ENCODE measurements at places on chromosomes 1 and 21. TPM values are rescaled to one million over a fixed set of nuclear protein-coding genes. Genes with fewer than 3 reads are reported as not detected.

DNA sequence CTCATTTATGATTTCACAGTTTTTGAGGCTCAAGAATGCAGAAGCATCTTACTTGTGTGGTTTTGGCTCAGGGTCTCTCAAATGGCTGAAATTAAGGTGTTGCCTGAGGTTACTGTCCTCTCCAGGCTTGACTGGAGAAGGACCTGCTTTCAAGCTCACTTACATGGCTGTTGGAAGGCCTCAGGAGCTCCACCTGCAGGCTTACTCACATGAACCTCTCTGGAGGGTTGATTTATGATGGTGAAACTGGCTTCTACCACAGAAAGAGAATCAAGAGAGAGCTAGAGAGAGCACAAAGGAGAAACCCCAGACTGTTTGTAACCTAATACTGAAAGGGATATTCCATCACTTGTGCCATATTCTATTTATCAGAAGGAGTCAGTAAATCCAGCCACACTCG is 6.2 kb upstream of the KCNK2 start:
- H3K4me1 ChIP-seq = no peaks in the 10 kb centered on the region
- no peak overlapping the region for H3K4me3 ChIP-seq
- DNase-seq = no peak
- H3K27ac ChIP-seq = no peak overlapping the region
- H3K36me3 ChIP-seq = no peaks in the 10 kb centered on the region
- H3K27me3 ChIP-seq = peaks cover 12% of the 10 kb centered on the region

GRCh38 chr1:24202987-24203386 is 15.9 kb upstream of the IFNLR1 start:
- no peak overlapping the region for H3K27ac ChIP-seq
- DNase-seq = no peak
- no peaks in the 10 kb centered on the region for H3K36me3 ChIP-seq
- H3K4me1 ChIP-seq = peaks cover 20% of the 10 kb centered on the region
- H3K27me3 ChIP-seq = peaks cover 3% of the 10 kb centered on the region

DNA sequence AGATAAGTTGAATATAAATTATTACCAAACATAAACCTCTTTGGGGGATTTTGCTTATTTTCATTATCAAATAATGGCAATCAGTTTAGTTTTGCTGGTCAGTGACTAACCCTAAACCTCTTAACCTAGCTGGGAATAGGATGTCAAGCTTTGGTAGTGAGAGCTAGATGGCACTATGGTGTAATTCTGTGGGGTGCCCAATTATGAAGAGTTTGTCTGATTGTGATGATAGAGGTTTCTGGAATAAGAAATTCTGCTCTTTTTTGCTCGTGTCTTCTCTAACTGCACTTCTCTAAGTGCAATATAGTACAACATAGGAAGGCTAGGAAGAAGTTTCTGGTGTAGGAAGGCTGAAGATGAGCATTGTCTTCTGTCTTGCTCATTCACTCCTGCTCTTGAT is 59.8 kb downstream of the XCL1 start:
- no peaks in the 10 kb centered on the region for H3K4me1 ChIP-seq
- no peak overlapping the region for H3K4me3 ChIP-seq
- no peak for DNase-seq
- H3K36me3 ChIP-seq = no peaks in the 10 kb centered on the region

DNA sequence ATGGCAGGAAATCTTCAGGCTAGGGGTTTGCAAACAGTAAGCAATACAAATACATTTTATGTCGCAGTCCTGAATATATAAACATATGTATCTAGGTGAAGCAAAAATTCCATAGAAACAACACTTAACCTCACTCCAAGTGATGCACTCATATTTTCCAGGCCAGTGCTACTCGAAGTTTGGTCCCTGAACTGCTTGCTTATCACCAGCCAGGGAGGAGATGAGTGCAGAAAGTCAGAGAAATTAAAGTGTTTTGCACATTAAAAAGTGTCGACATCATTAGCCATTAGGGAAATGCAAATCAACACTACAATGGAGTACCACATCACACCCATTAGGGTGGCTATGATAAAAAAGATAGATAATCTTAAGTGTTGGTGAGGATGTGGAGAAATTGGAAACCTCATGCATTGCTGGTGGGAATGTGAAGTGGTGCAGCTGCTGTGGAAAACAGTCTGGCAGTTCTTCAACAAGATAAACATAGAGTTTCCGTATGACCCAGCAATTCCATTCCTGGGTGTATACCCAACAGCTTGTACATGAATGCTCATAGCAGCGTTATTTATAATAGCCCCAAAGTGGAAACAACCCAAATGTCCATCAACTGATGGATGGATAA is 70.5 kb upstream of the CSF1 start:
- peaks cover 5% of the 10 kb centered on the region for H3K27me3 ChIP-seq
- DNase-seq = no peak
- no peak overlapping the region for H3K4me3 ChIP-seq
- no peak overlapping the region for H3K27ac ChIP-seq
- H3K4me1 ChIP-seq = peaks cover 6% of the 10 kb centered on the region

- DNase-seq = no peak
- H3K27me3 ChIP-seq = peaks cover 8% of the 10 kb centered on the region
- H3K4me3 ChIP-seq = no peak overlapping the region
- H3K4me1 ChIP-seq = peaks cover 7% of the 10 kb centered on the region
Observed at GRCh38 chr1:25522031-25522655, 21.3 kb upstream of the LDLRAP1 start.

DNA sequence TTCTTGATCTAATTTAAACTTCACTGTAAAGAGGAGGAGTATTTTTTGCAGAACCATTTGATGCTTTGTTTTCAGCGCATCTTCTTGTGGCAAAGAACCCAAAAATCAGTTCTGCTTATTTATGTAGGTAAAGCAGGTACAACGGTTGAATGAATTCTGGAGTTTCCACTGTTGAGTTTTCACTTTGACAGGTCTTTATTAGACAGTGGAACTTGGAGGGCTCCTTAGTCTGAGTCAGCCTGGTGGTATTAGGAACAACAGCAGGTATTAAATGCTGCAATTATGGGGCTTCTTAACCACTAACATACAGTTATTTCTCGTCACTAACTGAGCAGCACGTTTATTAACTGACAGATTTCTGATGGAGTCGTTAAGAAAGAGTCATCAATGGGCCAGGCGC is 1.2 kb downstream of the LRIG2 start:
- no peaks in the 10 kb centered on the region for H3K27me3 ChIP-seq
- peak overlapping the region; percentile 96 for H3K4me3 ChIP-seq
- peaks cover 14% of the 10 kb centered on the region for H3K36me3 ChIP-seq
- H3K4me1 ChIP-seq = peaks cover 30% of the 10 kb centered on the region

DNA sequence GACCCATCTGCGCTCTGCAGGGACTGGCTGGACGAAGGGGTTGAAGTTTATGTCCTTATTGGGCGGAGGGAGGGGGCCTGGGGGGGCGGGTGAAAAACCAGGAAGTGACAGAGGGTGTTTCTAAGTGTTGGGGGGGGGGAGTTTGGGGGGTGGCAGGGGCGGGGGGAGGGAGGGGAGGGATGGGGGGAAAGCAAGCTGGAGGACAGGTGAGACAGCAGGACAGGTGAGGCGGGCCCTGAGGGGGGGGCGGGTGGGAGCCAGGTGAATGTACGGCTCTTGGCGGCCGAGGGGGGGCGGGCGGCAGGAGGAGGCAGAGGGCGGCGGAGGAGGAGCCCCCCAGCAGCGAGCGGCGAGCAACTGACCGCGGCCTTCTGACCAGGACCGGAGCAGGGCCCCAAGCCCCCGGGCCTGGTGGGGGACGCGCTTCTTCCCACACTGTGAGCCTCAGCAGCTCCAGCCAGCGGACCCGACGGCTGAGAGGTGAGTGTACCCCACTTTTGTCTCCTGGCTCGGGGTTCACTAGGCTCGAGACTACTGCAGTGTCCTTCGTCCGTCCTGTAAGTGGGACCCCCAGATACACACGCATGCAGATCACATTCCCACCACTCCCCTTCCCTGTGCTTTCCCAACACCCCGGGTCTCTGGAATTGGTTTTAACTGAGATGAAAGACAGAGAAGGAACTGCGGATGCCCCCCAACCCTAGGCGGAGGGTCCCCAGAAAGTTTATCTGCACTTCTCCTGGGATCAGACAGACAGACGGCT is at the start of gene ZBTB7B:
TSS of gene ZBTB7B (plus strand) at position 339 of the 763 bp plus-strand sequence. CDS start 11,859 bp downstream, outside the sequence.
- H3K36me3 ChIP-seq = peaks cover 22% of the 10 kb centered on the region
- no peaks in the 10 kb centered on the region for H3K27me3 ChIP-seq
- H3K4me1 ChIP-seq = peaks cover 57% of the 10 kb centered on the region
- H3K27ac ChIP-seq = peak within 1 kb of the TSS; percentile 91

DNA sequence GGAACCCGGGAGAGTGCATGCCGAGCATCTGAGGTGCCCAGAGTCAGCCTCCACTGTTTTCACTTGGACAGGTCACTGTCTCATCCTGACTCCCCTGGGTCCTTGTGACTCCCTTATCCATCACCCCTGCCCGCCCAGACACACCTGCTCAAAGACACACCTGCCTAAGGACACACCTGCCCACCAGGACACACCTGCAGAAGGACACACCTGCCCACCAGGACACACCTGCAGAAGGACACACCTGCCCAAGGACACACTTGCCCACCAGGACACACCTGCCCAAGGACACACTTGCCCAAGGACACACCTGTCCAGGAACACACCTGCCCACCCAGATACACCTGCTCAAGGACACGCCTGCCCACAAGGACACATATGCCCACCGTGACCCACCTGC is 70.8 kb upstream of the ARHGEF16 start:
- H3K4me3 ChIP-seq = no peak overlapping the region
- no peaks in the 10 kb centered on the region for H3K27me3 ChIP-seq
- H3K27ac ChIP-seq = no peak overlapping the region
- no peak for DNase-seq
- no peaks in the 10 kb centered on the region for H3K36me3 ChIP-seq
- H3K4me1 ChIP-seq = no peaks in the 10 kb centered on the region

DNA sequence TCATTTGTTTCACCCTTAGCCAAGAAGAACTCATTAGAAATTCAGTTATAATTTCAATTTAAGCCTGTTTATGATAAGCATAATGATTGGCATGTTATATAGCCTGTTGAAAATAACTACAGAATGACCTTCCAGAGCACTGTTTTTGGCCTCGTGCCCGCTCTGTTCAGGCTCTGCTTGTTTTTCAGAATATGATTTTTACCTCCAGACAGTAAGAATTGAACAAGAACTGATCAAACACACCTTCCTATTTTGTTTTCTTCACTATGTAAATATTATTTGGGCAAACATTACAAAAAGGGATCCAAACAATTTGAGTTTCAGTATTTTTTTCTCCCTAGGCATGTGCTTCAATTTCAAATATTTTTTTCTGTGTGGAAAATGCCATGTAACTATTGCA is 48.1 kb upstream of the ANGPTL1 start:
- DNase-seq = no peak
- no peak overlapping the region for H3K4me3 ChIP-seq
- H3K27ac ChIP-seq = no peak overlapping the region
- H3K4me1 ChIP-seq = no peaks in the 10 kb centered on the region
- no peaks in the 10 kb centered on the region for H3K36me3 ChIP-seq

GRCh38 chr1:182149411-182149965 is 88.0 kb upstream of the ZNF648 start:
- peak overlapping the region; percentile 54 for H3K27ac ChIP-seq
- H3K27me3 ChIP-seq = no peaks in the 10 kb centered on the region
- no peak overlapping the region for H3K4me3 ChIP-seq
- peaks cover 42% of the 10 kb centered on the region for H3K4me1 ChIP-seq
- H3K36me3 ChIP-seq = no peaks in the 10 kb centered on the region

DNA sequence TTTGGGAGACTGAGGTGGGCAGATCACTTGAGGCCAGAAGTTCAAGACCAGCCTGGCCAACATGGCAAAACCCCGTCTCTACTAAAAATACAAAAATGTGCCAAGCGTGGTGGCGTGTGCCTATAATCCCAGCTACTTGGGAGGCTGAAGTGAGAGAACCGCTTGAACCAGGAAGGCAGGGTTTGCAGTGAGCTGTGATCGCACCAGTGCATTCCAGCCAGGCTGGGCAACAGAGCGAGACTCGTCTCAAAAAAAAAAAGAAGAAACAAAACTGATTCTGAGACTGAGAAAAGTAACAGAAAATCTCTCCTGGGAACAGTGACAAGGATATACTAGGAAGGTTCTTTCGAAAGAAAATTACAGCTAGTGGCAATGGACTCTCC is 20.9 kb downstream of the USP48 start:
- no peak overlapping the region for H3K4me3 ChIP-seq
- peaks cover 6% of the 10 kb centered on the region for H3K36me3 ChIP-seq
- DNase-seq = no peak
- no peak overlapping the region for H3K27ac ChIP-seq
- H3K4me1 ChIP-seq = peaks cover 41% of the 10 kb centered on the region

DNA sequence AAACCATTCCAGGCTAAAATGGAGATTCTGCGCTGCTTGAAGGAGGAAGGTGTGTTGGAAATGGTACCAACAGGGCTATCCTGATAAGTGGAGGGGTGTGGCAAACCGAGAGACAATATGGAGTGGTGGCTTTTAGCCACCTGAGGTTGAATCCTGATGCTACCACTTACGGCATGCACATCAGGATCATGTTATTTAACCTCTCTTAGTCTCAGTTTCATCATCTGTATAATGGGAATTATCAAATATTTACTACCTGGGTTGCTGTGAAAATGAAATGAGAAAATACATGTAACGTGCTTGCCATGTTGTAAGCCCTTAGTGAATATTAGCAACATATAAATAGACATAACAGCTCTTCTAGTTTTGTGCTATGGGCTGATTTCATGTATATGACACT is 117.1 kb downstream of the TBX19 start:
- no peak for DNase-seq
- peaks cover 4% of the 10 kb centered on the region for H3K27me3 ChIP-seq
- H3K4me3 ChIP-seq = no peak overlapping the region
- H3K27ac ChIP-seq = no peak overlapping the region
- H3K4me1 ChIP-seq = peaks cover 28% of the 10 kb centered on the region

GRCh38 chr1:77625250-77625649 is 57.2 kb downstream of the ZZZ3 start:
- DNase-seq = no peak
- H3K4me1 ChIP-seq = peaks cover 7% of the 10 kb centered on the region
- no peak overlapping the region for H3K4me3 ChIP-seq
- no peak overlapping the region for H3K27ac ChIP-seq
- no peaks in the 10 kb centered on the region for H3K27me3 ChIP-seq
- H3K36me3 ChIP-seq = peaks cover 32% of the 10 kb centered on the region

GRCh38 chr1:227308367-227309336 is 9.6 kb downstream of the CDC42BPA start:
- H3K4me1 ChIP-seq = no peaks in the 10 kb centered on the region
- no peaks in the 10 kb centered on the region for H3K36me3 ChIP-seq
- H3K4me3 ChIP-seq = no peak overlapping the region
- H3K27me3 ChIP-seq = peaks cover 29% of the 10 kb centered on the region

GRCh38 chr1:8073112-8073855 is 47.2 kb upstream of the ERRFI1 start:
- H3K27me3 ChIP-seq = no peaks in the 10 kb centered on the region
- no peaks in the 10 kb centered on the region for H3K36me3 ChIP-seq
- DNase-seq = no peak
- peaks cover 3% of the 10 kb centered on the region for H3K4me1 ChIP-seq

OTUD7B gene
- total RNA-seq = 15.9 TPM

CA6 gene
- 0.18 TPM for total RNA-seq

TP73 gene
- total RNA-seq = 2.6 TPM

Data from activated CD4-positive, alpha-beta memory T cell treated with anti-CD3 and anti-CD28 coated beads, Interleukin-2, amount 10 ng/mL, durations not matched to agents 7 days and 5 days (primary cell).